A673 (cell line): ENCODE measurements at places on chromosomes 16 and 17. TPM values are rescaled to one million over a fixed set of nuclear protein-coding genes. Genes with fewer than 3 reads are reported as not detected.

- no peak for DNase-seq
Measured at GRCh38 chr17:61285526-61286320, 113.9 kb upstream of the TBX2 start.

DNA sequence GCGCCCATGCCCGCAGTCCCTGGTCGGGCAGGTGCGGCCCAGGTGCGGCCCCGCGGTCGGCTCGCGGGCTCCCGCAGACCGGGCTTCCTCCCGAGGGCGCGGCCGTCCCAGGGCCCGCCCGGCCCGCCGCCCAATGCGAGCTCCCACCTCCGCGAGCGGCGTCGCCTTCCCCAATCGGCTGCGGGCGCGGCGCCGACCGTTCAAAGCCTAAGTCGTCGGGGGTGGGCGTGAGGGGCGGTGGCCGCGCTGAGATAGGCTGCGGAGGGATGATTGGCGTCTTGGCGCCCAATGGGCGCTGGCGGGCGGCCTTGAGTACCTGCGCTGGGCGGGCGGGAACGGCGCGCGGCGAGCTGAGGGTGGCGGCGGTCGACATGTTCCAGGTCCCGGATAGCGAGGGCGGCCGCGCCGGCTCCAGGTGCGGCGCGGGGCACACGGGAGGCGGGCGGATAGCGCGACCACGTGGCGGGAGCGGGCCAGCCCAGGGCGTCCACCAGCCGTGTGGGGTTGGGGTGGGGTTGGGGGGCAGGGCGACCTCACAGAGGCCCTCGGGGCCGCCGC lies at the start of gene JPT2:
JPT2 (plus strand) TSS at position 338 of the 558 bp plus-strand sequence; CDS start at position 372, 34 bp downstream.
- peak; percentile 99 for DNase-seq

DNA sequence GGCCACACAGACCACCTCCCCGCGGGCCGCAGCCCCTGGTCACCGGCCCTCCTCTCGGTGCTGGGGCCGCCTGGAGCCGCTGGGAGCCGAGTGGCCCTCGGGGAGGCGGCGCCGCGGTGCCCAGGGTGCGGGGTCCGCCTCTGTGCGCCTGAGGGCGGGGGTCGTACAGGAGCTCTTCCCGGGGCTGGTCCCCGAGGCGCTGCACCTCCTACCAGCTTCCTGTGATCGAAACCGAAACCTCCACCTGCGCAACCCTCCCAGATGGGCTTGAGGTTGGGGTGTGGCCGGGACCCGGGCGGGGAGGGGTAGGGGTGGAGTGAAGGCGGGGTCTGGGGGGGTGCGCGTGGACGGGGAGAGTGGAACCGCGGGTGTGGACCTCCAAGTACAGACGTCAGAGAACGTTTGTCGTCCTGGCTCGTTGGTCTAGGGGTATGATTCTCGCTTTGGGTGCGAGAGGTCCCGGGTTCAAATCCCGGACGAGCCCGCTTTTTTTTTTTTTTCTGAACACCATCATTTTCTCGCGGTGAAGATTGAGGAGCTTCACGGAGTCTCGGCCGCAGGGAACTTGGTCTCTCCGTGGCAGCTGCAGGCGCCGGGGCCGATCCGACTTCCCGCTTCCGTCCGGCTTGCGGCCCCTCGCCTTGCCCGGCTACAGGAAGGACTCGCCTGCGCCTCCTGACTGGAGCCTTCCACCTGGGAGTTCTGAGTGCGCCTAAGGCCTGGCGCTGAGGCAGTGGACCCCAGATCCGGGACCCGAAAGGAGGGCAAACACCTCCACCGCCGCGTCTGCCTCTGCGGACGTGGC lies 23.9 kb downstream of the ZNF213 start:
- peak; percentile 89 for DNase-seq

DNA sequence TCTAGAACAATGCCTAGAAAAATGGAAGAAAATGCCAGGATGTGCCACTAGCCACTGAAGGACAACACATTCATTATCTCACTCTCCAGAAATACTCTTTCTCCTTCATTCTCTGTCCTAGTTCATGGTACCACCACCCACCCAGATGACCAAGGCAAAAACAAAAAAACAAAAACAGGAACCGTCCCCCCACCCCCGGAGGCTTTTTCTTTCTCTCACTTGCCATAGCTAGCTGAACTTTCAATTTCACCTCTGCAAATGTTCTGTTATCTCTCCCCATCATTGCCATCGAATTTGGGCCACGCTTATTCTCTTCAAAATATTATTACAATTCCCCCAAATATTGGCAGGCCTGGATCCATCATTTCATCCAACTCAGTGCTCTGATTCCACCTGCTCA lies 49.0 kb downstream of the SOX9 start:
- DNase-seq = no peak

GRCh38 chr16:29808219-29808900 lies 2.0 kb downstream of the MAZ start:
- DNase-seq = no peak

DNA sequence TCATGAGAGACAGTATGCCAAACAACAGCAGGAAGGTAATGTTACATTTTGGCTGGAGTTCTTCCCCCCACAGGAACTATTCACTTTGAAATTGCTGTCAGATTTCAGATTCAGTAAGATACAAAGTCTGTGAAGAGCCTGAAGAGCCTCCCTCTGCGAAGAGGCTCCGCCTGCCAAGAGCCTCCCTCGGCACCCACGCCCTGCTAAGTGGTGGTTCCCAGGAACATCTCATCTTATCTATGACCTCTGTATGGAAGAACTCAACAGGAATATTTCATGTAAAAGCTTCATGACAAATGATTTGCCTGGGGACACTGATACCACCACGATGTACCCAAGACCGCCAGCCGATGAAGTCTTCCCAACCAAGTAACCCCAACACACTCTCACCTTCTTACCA lies 3.2 kb downstream of the ZC3H7A start:
- no peak for DNase-seq

GRCh38 chr16:4873091-4873490 lies 25.8 kb downstream of the UBN1 start:
- DNase-seq = no peak

- DNase-seq = no peak
Measured at GRCh38 chr16:4675864-4676786, 17.2 kb upstream of the NUDT16L1 start.

- DNase-seq = no peak
Measured at GRCh38 chr17:20313306-20313705, 154.0 kb downstream of the LGALS9B start.

DNA sequence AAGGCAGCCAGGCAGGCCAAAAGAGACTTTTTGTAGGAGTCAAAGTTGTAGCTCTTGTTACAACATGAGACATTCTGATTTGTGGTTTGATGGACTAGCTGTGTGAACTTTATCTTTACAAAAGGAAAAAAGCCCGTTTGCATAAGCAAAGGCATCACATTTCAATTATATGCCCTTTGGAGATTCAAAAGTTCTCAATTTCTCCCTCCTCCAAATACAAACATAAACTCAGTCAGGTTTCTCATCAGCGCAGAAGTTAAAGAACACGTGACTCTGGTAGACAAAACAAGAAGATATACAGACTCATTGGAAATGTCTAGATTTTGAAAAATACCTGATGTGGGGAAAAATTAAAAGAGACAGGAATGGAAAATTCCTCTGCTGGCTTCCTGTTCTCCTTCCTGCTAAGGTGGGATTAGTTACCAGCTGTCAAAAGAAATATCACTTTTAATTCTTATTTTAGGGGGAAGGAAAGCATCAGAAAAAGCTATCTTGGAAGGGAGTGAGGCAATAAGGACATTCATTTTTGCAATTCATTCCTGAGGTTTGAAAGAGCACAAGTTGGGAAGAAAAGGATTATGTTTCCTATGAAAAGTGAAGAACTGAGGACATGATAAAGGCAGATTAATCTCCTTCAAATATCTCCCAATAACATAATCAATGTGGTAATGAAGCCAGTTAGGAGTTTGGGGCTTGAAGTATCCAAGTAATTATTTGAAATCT lies 4.6 kb upstream of the KCNJ16 start:
- DNase-seq = no peak

- peak; percentile 34 for DNase-seq
Measured at GRCh38 chr16:13036600-13036999, 135.2 kb downstream of the SHISA9 start.

GRCh38 chr17:14297161-14297851 lies 3.6 kb upstream of the HS3ST3B1 start:
- DNase-seq = no peak

GRCh38 chr16:68384288-68385161 lies 63.8 kb downstream of the SMPD3 start:
- DNase-seq = no peak

DNA sequence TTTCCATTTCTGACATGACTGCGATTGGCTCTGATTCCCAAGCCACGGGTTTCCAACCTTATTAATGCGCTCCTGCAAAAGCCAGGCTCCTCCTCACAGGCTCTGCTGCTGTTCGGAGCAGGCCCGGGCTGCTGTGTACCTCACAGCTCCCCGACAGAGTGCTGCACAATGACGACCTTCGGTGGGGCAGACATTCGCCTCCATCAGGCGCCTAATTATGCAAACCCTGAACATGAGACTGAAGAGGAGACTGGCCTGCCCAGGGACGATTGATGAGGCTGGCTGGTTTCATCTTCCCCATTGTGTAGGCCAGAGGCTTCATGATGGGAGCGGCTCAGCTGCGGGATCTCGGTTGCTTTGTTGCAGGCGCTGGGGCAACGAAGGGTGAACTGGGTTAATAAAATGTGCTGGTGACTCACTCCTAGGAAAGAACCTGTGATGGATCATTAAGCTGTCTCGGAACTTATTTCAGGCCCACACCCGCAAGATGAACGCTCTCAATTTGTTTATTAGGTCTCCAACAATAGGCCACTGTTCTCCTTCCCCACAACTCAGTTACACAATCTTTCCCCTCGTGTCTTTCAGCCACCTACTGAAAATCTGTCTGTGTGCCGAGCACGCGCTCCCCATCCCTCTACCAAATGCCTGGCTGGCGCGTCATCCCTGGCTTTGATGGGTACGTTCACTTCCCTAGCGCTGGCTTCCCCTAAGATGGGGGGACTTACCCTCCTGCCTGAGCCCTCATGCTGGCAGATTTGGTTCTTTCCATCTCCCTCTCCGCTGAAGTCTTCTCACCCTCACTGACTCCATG lies 27.2 kb upstream of the TOB1 start:
- DNase-seq = peak; percentile 12

DNA sequence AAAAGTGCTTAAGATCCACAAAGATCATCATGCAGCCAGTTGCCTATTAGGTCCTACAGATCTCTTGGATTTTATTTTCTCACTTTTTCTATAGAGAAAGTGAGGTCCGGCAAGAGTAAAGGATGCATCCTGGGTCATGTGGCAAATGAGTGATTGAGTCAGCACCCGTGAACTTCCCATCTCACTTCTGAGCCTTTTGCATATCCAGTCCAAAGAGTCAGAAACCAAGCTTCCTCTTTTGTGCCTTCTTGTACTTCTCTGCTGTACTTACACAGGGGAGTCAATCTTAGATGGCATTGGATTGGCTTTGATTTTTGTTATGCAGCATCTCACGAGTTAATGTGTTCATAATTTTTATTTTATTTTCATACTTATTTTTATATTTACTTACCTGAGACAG lies 114.2 kb upstream of the IRX5 start:
- no peak for DNase-seq

DNA sequence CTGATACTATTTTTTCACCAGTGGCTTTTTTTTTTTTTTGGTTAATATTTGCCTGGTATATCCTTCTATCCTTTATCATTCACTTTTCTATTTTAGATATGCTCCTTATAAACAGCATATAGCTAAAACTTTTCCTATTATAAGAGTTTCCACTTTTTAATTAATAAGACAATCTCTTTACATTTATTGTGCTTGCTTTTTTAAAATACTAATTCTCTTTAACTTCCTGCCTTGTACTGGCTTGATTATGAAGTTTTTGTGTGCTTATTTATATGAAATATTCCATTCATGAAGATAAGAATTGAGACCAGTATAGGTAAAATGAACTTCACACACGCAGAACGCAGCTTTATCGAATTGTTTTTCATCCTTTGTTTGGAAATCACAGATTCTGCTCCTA lies 9.0 kb upstream of the CDRT15 start:
- no peak for DNase-seq

GRCh38 chr17:55237268-55237667 lies 27.5 kb upstream of the HLF start:
- peak; percentile 75 for DNase-seq

DNA sequence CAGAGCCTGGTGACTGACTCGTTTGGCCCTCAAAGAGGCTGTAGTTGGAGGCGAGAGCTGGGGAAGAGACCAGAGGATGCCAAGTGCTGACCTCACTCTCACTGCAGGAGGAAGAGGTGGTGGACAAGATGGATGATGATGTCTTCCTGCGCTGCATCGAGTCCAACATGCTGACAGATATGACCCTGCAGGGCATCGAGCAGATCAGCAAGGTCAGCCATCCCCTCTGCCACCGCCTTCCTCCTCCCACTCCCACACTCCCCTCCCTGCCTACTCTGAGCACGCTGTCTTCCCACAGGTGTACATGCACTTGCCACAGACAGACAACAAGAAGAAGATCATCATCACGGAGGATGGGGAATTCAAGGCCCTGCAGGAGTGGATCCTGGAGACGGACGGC lies 26.9 kb downstream of the POLR2A start:
- DNase-seq = no peak

- peak; percentile 81 for DNase-seq
Measured at GRCh38 chr16:6375465-6376075, 957.1 kb upstream of the RBFOX1 start.

DNA sequence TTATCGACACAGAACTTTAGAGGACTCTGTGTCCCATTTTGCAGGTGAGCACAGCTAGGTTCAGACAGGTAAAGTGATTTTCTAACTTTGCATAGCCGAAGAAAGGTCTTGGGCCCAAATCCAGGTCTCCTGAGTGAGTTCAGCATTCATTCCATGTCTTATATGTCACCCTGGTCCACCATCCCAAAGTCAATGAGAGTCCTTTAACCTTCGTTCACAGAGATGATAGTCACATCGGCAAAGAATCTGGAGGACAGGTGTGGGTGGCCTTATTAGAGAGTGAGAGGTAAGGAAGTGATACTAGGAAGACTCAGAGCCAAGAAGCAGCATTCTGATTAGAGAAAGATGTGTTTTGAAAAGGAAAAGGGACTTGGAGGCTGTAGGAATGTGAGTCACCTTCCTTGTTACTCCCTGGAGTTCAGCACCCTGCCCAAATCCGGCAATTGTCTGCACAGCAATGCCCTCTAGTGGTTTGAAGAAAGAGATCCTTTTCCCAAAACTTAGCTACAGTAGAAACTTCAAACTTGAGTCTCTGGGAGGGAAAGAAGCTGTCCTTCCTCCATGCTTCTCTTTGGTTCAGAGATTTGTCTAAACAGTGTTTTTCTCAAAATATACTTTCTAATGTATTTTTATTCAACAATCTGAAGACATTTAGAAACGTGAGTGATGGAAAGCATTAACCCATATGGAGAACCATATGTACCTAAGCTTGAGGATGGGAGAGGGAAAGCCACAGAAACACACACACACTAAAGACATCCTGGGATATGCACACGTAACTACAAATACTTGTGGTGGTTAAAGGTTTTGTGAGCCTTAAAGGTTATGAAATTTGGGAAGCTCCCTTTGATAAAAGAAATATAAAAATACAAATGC lies 96.4 kb upstream of the SHISA6 start:
- DNase-seq = peak; percentile 83

- DNase-seq = no peak
Measured at GRCh38 chr16:87490096-87490798, 2.6 kb downstream of the ZCCHC14 start.

The SLC9A5 gene
- 2.4 and 3.6 TPM in 2 replicates for total RNA-seq

The DYNC1LI2 gene
- total RNA-seq = 149 and 164 TPM in 2 replicates

The ABCC3 gene
- 0.56 and 1.2 TPM in 2 replicates for total RNA-seq

The KRT36 gene
- not detected in 2 replicates for total RNA-seq

The IL21R gene
- 0.19 and 0.39 TPM in 2 replicates for total RNA-seq

The LGALS9B gene
- not detected in 2 replicates for total RNA-seq

The PAM16 gene
- 89.7 and 90.3 TPM in 2 replicates for total RNA-seq

The C17orf78 gene
- not detected in 2 replicates for total RNA-seq

The FA2H gene
- total RNA-seq = not detected in 2 replicates

The KAT8 gene
- total RNA-seq = 65.4 and 70.6 TPM in 2 replicates

The SCNN1B gene
- 1.5 and 2.5 TPM in 2 replicates for total RNA-seq

The SOST gene
- total RNA-seq = not detected in 2 replicates

The KRT13 gene
- total RNA-seq = not detected in 2 replicates

The ST3GAL2 gene
- 26.5 and 29.0 TPM in 2 replicates for total RNA-seq

The WIPI1 gene
- 0.43 and 1.2 TPM in 2 replicates for total RNA-seq
